Kidney (tissue), 22 donors: ENCODE measurements at places on chromosomes 2 and 18. TPM values are rescaled to one million over a fixed set of nuclear protein-coding genes. Genes with fewer than 3 reads are reported as not detected.

GRCh38 chr2:17621781-17622180 is 81.3 kb downstream of the VSNL1 start:
- no peak for DNase-seq

DNA sequence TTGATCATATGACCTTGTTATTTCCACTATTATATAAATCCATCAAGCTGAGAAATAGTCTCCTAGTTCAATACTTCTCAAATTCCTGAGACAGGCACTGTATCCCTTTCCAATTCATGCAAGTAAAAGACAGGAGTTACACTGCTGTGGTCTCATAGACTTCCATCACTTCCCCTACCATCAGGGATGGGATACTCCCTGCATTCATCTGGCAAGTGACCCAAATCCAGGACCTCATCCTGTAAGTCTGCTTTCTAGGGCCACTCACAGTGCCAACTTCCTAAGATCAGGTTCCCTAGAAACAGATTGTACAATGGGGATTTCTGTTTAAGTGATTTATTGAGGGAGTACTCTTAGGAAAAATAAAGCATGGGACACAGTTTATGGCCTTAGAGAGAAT is 424.0 kb upstream of the CDH7 start:
- DNase-seq = peak; percentile 94

- no peak for DNase-seq
Observed at GRCh38 chr2:201378496-201379397, 21.6 kb upstream of the FLACC1 start.

DNA sequence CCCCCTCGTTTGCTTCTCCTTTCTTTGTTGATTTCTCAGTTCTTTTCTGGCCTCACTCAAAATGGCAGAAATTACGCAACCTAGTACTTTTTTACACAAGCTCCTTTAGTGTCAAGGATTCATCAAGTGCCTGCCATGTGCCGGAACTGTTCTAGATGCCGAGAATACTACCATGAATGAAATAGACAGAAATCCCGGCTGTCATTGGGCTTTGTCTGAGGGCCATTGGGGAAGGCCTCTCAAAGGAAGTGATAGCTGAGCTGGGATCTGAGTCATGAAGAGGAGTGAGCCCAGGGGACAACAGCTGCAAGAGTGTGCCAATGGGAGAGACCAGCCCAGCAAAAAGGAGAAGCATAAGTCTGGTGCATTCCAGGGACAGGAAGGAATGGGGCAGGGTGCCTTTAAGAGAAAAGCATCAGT is 34.3 kb upstream of the PPP1CB start:
- no peak for DNase-seq

- DNase-seq = no peak
Observed at GRCh38 chr2:98759827-98760625, 29.1 kb upstream of the MGAT4A start.

Gene PPP4R3B
- 24.0 TPM for polyA plus RNA-seq

- no peak for DNase-seq
Observed at GRCh38 chr18:43876748-43877147, 599.5 kb upstream of the SYT4 start.
